ENCODE measurements at places on chromosomes 2 and 18. TPM values are rescaled to one million over a fixed set of nuclear protein-coding genes. Genes with fewer than 3 reads are reported as not detected.

EVX2 gene
- 0.14 TPM for polyA plus RNA-seq

BOLL gene
- not detected for polyA plus RNA-seq

DCDC2C gene
- polyA plus RNA-seq: not detected

MC2R gene
- polyA plus RNA-seq: not detected

ZNF804A gene
- polyA plus RNA-seq: 1.3 TPM

HOXD10 gene
- 17.2 TPM for polyA plus RNA-seq

GPR39 gene
- polyA plus RNA-seq: not detected

RAB6C gene
- 0.29 TPM for polyA plus RNA-seq

C2orf78 gene
- not detected for polyA plus RNA-seq

CD8B gene
- polyA plus RNA-seq: 2.2 TPM

SERPINB11 gene
- not detected for polyA plus RNA-seq

All from brain (organoid and tissue), 16 donors.